ENCODE measurements at places on chromosomes 13 and 19.

GRCh38 chr19:30558793-30559192, 186.6 kb downstream of the ZNF536 start:
- DNase-seq: no peak

DNA sequence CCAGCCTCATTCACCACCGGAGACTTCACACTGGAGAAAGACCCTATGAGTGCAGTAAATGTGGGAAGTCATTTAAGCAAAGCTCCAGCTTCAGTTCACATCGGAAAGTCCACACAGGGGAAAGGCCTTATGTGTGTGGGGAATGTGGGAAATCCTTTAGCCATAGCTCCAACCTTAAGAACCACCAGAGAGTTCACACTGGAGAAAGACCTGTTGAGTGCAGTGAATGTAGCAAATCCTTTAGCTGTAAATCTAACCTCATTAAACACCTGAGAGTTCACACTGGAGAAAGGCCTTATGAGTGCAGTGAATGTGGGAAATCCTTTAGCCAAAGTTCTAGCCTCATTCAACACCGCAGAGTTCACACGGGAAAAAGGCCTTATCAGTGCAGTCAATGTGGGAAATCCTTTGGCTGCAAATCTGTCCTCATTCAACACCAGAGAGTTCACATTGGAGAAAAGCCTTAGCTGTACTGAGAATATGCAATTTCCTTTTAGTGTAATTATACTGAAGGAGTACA, 8.8 kb downstream of the ZNF211 start:
- no peak for DNase-seq

DNA sequence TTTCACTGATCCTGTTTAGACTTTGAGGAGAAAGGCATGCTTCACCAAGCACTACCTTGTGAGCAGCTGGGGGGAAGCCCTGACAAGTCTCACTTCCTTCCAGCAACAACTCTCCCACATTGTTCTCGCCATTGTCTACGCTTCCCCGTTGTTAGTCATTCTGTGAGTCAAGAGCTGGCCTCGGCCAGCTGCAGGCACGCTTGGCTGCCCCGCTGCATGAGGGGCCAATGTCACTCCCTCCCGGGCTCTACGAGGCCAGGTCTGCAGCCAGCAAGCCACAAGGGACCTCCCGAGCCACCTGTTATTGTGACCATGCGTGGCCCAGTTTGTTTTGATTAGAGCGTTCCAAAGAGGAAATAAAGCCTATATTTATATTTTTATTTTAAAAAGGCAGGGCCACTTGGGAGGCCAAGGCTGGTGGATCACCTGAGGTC, 220.9 kb downstream of the FOXO1 start:
- no peak for DNase-seq

DNA sequence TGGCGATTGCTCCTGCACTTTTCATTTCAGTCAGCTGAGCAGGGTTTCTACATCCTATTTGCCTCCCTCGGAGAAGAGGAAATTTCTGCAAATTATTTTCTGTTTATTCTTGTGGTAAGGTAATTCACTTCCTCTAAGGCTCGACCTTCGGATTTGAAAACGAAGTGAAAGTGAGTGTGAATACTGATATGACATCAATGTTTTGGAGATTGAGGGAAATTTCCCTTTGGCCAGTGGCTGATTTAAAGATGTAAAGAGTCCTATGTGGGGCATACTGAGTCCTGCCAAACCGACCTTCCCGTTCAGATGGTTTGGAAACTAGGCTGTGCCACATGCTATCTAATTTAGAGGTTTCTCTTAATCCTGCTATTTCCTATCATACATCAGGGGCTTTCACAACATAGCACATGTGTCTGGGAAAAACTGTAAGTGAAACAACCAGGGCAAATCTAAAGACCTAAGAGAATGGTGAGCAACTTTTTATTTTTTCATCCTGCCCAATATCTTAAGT, 112.3 kb downstream of the POSTN start:
- DNase-seq: no peak

DNA sequence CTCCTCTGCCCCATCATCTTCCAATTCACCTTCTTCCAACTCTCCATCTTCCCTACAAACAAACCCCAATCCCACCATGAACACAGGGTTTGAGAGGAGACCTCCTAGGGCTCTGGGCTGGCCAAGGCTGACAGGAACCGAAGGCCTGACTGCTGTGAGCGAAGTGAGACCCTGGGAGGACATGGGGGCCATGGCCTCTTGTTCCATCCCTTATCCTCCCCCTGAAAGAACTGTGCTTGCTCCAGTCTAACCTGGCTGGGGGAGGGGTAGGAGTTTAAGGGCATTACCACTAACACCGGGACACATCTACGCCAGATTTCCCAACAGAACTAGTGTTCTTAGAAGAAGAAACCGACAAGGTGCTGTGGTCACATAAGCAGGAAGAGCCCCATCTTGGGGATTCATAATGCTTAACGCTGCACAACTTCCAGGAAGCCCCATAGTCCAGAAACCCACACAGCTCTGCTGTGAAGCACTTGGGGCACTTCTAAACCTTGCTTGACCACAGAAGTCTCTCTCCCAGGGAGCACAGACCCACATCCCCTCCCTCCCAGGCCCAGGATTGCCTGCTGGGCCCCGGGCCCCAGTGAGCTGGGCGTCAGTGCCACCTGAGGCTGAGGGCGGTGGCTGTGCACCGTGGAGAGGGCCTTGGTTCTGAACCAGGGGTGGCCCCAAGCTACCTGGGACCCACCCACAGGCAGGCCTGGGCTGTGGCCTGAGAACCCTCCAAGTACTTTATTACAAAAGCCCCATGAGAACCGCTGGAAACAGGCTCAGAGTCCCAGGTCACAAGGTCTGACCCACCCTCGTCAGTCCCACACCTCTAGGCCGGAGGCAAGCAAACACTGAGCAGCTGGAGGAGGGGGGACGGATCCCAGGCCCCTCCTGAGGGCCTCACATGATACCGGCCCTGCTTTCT, 18.8 kb downstream of the ZC3H4 start:
- no peak for DNase-seq

DNA sequence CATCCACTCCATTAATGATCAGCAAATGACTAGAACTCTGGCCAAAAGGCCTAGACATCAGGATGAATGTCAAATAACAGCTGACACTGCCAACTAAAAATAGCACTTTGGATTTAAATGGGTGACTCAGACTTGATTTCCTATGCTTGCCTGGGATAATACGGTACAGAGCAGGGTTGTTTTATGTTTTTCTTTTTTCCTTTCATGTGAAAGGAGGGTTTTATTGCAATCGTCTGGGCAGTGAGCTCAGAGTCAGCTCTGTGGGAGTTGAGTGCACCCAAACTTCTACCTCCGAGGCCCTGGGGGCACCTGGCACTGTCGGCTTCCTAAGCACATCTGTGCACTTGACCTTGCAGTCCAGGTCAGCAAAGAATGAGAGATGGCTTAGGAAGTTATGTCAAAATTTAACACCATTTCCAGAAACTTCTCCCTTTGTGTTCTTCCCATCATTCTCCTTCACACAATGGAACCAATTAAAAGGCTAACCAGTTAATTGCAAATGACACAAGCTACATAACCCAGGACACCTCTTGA, 134.1 kb downstream of the LACC1 start:
- no peak for DNase-seq

DNA sequence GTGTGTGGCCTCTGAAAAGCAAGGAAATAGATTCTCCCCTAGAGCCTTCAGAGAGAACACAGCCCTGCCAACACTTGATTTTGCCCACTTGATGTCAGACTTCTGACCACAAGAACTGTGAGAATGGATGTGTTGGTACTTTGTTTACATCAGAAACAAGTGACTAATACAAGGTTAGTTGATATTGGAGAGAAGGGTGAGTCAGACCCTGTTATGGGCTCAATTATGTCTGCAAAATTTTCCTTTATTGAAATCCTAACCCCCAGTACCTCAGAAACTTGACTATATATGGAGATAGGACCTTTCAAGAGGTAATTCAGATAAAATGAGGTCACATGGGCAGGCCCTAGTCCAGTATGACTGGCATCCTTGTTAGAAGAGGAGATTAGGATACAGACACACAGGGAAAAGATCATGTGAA, 226.7 kb downstream of the RFC3 start:
- no peak for DNase-seq

DNA sequence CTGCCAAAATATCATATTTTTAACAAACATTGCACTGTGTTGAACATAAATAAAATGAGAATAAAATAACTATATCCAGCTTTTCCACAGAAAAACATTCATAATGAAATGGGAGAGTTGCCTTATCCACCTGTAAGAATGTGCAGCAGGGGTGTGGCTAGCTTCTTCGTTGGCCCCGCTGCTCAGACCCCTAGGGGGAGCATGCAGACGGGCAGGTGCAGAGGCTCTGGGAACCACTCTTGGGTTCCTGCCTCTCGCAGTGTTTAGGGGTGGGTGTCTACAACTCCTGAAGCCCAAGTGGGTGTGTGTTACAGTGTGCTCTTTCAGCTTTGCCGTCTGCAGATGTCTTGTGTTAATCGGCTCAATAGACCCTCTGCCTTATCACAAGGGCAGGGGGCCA, 121.7 kb downstream of the SLITRK5 start:
- DNase-seq: no peak

GRCh38 chr13:26498656-26499601, 58.6 kb upstream of the WASF3 start:
- DNase-seq: no peak

GRCh38 chr13:39494006-39494405, 109.0 kb downstream of the LHFPL6 start:
- DNase-seq: peak; percentile 61

DNA sequence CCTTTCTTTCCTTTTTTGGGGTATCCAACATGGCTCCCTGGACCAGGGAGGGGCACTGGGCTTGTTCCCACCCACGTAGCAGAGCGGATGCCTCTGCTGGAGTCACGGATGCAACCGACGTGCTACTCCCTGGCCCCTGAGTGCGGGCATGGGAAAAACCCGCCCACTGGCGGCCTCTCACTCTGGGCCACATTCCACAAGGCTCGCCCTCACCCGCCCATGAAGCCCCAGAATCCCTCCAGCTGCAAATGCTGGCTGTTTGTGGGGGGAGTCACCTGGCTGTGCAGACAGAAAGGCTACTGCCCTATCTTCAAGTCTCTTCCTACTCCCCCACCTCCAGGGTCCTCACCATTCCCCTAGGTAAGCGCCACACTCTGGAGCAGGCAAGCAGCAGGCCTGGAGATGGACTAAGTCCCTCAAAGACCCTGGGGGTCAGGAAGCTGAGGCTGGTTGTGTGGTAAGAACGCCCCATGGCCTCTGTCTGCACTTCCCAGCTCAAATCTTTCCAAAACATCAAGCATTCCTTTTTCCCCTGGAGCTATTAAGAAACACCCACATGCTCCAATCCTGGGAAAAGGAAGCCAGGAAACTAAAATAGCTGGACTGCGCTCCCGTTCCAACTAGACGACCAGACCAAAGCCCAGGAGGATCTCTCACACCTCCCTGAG, 17.9 kb upstream of the EPHX3 start:
- no peak for DNase-seq

DNA sequence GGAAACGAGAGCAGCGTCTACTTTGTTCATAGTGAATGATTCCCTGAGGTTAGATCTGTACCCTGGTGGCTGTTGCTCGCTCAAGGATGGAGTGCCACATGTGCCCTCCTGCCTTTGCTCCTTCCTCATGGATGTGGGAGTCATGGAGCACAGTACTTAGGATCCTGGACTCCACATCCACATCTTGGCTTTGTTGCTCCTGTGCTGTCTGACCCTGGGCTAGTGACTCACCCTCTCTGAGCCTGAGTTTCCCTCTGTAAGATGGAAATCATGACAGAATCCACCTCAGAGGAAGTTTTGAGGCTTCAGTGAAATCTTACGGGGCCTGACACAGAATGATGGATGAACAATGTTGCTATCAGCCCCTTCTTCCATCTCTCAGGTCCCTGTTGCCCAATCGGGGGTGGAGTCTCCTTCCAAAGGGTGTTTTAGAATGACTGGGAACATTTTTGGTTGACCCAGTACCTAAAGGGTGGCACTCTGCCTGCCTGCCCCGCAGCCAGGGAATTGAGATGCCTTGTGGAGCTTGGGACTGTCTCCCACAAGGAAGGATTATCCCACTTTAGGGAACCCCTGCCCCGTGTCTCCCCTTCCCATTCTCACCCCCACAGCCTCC, 9.8 kb upstream of the TIMM50 start:
- DNase-seq: no peak

Data from NCI-H2081 treated with DMSO at 0.1 percent for 48 hours (cell line).